ENCODE measurements at places on chromosomes 4 and X.
A peak's percentile ranks its signal among the peaks of the same experiment; 100 is the strongest.

DNA sequence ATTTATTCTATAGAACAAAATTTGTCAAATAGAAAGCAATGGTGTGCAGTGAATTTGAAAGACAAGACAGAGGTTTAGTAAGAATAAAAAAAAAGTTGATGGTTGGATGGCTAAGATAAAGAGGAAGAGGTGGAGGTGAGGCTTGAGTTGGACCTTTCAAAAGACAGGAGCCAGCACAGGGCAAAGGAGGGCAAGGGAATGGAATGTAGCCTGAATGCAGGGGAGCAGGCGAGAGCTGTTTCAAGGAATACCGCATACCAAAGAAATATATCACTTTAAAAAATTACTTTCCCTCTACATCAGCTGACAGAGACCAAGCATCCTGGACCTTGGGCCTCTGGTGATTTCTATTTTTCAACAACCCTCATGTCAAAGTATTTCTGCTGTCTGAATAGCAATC is 38.0 kb upstream of the CXXC4 start:
- DNase-seq, result no peak

DNA sequence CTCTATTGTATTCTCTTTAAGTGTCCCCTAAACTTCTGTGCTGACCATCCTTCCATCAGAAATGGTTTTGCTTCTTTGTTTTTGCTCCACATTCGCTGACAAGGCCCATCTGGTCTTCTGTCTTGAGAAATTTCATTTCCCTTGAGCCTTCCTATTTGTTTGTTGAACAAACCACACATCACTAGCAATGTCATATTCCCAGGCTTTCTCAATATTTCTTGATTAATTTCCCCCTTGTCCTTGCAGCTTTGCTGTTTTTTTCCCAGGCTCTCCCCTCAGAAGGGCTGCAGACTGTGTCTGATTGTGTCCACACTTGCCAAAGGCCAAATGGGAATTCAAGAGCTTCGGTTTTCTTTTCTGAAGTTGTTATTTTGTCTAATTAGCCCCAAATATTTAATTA is 158.9 kb downstream of the MID1IP1 start:
- no peak for DNase-seq

DNA sequence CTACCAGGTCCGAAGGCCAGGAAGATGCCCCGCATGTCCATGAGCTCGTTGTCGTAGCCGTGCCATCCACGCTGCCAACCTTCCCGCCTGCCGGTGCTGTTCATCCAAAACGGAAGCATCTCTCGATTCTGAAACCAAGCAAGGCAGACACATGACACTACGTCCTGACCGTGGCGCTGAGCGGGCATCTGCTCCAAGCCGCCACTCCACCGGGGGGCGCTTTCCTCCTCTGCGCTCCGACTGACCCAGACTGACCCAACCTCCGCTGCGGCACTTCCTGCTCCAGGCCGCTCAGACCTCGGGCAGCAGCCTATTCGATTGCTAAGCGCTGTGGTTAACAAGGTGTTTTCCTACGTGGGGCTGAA is 120.5 kb downstream of the ENPP6 start:
- DNase-seq, result no peak

DNA sequence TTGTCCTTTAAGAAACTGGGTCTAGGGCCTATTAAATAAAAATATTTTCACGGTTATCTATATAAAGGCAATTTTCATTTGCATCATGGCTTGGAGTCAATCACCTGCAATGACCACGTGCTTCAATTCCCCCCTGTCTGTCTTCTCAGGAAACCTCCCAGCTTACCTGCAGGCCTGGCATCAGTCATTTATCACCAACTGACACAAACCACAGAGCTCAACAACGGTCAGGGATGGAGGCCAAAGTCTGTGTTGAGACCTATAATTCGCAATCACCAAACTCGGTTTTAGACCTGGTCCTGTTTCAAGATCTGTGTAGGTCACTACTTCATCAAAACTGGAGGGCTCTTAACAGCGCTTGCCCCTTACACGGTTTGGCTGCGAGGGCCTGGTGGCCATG is 1.9 kb downstream of the SLC9A7 start:
- DNase-seq, result no peak

DNA sequence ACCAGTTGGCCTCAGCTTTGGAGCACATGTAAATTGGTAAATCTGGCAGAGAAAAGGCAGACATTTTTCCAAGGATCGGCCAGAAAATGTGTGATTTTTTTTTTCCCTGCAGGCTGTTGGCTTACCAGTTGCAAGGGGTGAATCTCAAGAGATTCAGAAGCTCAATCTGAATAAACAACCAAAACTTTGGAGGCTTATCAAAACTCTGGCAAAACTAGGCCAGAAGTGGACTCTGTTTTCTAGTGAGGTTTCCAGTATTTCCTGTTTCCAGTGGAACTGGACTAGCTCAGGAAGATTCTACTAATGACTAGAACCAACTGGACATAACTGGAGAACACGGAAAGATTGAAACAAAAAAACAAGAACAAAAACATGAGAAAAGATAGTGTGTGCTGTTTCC is 191.3 kb downstream of the SMIM20 start:
- no peak for DNase-seq

GRCh38 chrX:93319609-93320008 is 353.8 kb downstream of the NAP1L3 start:
- no peak for DNase-seq

GRCh38 chr4:3874525-3875110 is 108.4 kb downstream of the ADRA2C start:
- no peak for DNase-seq

DNA sequence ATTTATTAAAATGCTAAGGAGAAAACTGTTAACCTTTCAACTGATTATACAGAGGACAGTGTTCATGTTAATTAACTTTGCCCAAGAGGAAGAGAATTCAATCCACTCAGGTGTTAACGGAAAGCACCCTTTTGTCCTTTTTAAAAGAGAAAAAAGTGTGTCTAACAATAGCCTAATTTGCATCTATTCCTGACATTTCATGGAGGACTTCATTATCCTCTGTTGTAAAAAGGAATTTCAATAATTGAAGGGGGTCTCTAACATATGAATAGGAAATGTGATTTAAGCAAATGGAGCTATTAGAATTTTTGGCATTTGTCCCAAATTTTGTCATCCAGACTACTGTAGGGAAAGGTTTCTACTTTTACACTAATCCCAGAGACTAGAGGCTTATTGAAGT is 44.6 kb upstream of the GC start:
- DNase-seq, result no peak

DNA sequence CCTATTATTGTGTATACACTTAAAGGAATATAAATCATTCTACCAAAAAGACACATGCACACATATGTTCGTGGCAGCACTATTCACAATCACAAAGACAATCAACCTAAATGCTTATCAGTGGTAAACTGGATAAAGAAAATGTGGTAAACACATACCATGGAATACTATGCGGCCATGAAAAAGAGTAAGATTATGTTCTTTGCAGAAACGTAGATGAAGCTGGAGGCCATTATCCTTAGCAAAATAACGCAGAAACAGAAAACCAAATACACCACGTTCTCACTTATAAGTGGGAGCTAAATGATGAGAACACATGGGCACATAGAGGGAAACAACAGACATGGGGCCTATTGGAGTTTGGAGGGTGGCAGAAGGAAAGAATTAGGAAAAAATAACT is 593.2 kb downstream of the DMD start:
- DNase-seq, result no peak

GRCh38 chr4:182697094-182697493 is 220.1 kb downstream of the DCTD start:
- no peak for DNase-seq

GRCh38 chr4:99458911-99459447 is 23.8 kb upstream of the ADH7 start:
- DNase-seq, result no peak

- DNase-seq, result no peak
Measured at GRCh38 chrX:132461886-132462285, 27.0 kb downstream of the MBNL3 start.

- no peak for DNase-seq
Measured at GRCh38 chrX:357035-357692, 29.5 kb downstream of the PPP2R3B start.

DNA sequence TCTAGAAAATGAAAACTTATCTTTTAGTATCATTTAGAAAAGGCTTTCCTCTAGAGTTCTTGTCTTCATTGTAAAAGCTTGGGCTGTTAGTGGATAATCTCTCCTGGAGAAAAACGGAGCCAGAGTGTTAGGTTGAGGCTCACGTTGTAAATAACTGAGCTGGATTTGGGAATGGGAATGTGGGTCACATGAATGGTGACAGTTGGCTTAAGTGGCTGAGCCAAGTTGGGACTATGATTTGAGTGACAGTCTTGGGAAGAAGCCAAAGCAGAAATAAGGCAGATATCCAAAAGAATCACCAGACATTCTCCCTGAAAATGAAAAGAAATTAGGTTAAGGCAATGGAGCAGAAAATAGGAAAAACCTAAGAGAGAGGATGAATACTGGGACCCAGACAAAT is 33.6 kb upstream of the PDGFC start:
- DNase-seq, result no peak

GRCh38 chr4:88108747-88109122 is 49.7 kb downstream of the ABCG2 start:
- DNase-seq, result no peak

DNA sequence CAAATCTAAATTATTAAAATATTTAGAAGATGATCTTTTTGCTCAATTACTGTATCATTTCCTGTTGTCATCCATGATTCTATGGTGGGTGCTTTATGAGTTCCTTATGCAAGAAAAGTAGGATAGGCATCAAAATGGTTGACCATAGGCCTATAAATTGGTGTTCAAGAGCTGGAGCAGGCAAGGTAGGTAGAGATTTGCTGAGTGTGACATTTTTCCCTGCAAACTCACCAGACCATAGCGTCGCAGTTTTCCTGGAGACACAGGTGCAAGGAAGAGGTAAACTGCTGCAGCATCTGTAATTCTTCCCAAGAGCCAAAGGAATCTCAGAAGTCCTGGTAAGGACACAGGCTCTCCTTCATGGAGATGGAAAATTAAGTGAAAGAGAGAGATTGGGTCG is 33.7 kb upstream of the DCLK2 start:
- no peak for DNase-seq

- no peak for DNase-seq
Measured at GRCh38 chr4:109177096-109177810, 125.2 kb downstream of the COL25A1 start.

GRCh38 chrX:2608638-2609430 is 82.3 kb upstream of the CD99 start:
- DNase-seq, result peak; percentile 74

GRCh38 chrX:13048280-13048679 is 3.9 kb upstream of the FAM9C start:
- no peak for DNase-seq

DNA sequence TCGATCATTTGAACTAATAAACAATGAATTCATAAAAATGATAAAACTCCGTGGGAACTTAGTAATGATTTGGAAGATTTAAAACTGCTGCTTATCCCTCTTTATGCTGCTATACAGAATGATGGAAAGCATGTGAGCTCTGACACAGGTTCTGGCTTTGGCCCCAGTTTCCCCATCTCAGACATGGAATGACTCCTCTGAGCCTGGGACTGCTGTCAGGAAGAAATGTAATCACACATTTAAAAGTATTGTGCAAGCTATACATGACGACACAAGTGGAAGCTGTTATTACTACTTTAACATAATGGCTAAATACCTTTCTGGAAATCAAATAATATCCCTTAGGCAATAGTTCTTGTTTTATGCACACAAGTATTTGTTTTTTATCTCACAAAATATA is 161.7 kb downstream of the DCHS2 start:
- no peak for DNase-seq

GRCh38 chr4:7382634-7383014 is 52.1 kb downstream of the PSAPL1 start:
- DNase-seq, result no peak

GRCh38 chr4:118836301-118837120 is 585 bp upstream of the SEC24D start:
- no peak for DNase-seq

GRCh38 chr4:135319685-135320084 is 1118.1 kb upstream of the PABPC4L start:
- DNase-seq, result no peak
